Omental fat pad (tissue), 4 donors: ENCODE measurements at places on chromosomes 11 and 22.
A peak's percentile ranks its signal among the peaks of the same experiment; 100 is the strongest.

DNA sequence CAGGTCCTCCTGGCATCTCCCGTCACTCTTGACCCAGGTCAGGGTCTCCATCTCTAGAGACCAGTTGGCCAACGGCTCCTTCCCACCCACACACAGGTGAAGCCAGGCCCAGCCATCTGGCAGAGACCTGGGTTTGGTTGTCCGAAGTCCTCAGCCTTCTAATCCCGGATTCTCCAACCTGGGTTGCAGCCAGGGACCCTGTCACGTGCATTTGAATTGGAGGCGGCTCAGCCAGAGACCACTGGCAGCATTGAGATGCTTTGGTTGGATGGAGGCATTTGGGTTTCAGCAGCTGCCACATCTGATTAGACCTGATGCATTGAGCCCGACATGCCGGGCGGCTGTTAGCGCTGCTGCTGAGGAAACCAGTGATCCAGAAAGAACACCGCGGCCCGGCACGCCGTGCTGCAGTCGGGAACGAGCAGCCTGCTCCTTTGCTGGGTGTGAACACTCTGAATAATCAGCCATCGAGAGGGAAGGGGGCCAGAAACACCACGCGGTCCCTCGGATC, 163.2 kb downstream of the BRD1 start:
- DNase-seq = no peak

- no peak for DNase-seq
Measured at GRCh38 chr22:44587737-44588310, 89.8 kb upstream of the RTL6 start.

DNA sequence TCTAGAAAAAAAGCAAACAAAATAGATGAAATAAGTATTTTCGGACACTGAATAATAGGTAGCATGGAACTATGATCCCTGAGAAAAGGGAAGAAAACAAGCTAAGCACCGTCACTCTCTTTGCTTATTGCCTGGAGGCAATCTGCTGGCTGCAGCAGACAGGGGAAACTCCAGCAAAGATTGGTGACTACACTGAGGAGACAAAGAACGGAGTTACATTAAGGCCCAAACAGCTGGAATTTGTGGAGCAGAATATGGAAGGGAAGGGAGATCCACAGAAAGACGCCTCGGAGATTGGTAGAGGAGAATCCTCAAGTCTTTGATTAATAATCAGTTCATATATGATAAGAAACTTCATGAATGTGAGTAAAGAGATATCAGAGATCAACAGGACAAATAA, 150.2 kb downstream of the TYR start:
- no peak for DNase-seq

DNA sequence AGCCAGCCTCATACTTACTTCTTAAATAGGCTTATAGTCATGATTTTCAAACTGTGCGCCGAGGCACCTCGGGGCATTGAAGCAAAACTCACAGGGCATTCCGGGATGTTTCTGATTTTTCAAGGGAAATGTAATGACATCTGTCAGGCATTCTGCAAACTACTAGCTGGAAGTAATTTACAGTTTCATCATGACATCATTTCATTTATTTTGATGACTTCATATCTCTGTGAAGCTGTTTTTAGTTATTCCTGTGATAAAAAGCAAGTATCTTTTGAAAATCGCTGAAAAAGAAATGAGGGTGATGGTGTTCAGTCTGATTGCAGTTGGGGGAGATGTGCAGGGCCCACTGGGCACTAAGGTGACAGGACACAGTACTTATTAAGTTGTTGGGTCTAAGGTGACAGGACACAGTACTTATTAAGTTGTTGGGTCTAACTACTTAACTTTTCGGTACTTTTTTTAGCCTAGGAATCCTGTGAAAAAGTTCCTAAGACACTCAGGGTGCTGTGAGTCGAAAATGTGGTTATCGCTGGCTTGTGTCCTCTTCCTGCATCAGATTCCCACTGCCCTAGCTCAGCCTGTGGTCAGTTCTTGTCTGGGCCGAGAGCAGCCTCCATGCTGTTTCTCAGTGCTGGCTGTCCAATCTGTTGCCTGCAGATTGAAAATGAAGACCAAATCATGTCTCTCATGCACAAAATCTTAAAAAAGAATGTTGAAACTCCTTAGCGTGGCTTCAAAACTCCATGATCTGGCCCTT, 42.6 kb downstream of the APLP2 start:
- no peak for DNase-seq

- DNase-seq = no peak
Measured at GRCh38 chr11:2853401-2853800, 32.2 kb downstream of the CDKN1C start.

DNA sequence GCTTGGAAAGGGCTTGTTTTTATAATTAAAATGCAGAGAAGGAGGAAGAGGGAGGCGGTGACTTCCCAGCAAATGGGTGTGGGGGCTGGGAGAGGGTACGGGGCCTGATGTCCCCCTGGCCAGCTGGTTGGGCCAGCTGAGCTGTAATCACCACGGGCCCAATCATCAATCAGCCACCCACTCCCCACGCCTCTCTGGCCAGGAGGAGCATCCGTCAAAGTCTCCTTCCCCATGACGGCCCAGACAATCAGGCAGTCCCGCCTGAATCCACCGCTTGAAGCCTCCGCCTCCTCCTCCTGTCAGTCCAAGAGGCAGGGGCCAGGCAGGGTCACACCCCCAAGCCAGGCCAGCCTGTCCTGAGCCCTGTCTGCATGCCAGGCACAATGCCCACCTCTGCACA, 13.3 kb upstream of the CABP7 start:
- DNase-seq = no peak

- no peak for DNase-seq
Measured at GRCh38 chr22:19718456-19719049, 4.2 kb downstream of the SEPTIN5 start.

DNA sequence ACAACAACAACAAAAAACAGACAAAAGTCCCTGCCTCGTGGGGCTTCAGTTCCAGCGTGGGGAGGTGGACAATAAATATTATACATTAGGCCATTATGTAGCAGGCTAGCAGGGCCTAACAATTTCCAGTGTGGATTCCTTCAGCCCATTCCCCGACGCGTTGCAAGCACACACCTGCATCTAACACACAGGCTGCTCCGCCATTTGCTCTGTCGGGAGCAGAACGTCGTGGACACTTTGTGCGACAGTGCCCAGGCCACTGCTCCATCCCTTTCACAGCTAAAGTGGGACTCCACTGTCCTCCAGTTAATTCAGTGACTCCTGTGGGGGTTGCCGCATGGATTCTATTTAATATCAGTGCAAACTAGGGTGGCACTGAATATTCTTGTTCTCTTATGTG, 10.9 kb upstream of the FGF3 start:
- DNase-seq = no peak

DNA sequence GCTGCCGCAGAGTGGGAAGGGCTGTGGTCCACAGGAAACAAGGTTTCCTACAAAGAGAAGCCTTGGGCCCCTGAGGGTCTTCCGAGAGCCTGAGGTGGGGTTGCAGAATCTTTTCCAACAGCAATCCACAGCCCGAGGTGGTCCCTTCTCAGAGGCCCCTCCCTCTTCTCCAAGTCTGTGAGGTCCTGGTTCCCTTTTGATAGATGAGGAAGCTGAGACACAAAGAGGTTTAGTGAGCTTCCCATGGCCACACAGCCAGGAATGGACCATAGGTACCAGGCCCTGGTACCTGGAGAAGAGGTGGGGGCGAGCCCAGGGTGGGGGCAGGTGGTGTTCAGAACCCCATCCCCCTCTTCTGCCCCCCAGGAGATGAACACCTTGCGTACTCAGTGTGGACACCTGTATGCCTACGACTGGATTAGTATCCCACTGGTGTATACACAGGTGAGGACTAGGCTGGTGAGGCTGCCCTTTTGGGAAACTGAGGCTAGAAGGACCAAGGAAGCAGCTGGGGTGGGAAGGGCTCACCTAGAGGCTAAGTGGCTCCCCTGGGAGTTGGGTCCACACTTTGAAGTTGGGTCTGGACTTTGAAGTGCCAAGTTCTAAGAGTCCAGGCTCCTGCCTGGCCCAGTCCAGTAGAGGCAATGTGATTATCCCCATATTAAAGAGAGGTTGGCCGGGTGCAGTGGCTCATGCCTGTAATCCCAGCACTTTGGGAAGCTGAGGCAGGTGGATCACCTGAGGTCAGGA, 7.0 kb downstream of the BEST1 start:
- DNase-seq = no peak

GRCh38 chr11:60915248-60915914, 1.4 kb downstream of the TMEM109 start:
- DNase-seq = no peak

DNA sequence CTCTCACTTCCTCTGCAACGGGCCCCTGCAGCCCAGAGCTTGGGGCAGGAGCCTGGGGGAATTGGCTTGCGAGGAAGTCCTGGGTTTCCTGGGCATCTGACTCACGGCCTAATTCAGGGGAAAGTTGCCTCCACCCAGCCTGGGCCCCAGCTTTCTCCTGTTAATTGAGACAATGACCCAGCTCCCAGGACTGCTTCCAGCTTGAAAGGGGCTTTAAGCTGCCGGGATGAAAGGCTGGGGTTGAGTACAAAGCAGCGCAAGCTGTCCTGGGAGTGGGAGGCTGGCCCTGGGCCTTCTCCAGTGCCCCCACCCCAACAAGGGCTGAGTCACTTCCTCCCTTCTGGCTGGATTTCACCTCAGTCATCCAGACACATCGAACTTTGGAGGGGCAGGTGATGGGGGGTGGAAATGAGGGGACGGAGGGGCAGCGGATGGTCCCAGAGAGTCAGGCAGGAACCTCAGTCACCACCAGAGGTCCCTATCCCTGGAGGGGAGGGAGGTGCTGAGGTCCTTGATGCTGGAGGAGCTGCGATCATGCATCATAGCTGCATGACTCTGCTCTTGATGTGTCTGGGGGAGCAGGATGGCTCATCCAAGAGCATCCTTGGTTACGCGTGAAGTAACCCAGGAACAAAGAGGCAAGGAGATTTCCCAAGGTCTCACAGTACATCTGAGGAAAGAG, 30.1 kb upstream of the OAF start:
- DNase-seq = peak; percentile 26

DNA sequence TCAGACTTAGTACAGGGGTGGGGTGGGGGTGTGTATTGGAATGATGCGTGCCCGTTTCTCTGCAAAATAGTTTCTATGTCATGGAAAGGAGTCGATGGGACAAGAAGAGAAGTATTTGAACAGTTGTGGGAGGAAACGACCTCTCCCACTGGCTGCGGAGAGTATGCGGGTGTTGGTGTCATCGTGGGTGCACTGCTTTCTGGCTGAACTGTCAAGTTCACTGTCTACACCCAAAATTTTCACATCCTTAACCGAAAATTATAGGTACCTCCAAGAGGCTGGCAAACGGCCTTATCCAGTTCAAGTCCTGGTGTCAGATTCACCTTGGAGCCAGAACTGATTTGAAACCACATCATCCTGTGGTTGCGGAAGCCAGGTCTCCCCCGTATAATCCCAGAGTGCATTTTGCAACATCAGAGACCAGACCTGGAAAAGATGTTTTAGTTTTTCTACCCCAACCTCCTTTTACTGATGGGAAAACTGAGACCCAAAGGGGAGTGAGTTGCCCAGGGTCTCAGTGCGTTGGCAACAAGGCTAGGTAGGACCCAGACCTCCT, 497 bp upstream of the SSRP1 start:
- no peak for DNase-seq

- DNase-seq = no peak
Measured at GRCh38 chr11:117792992-117793391, 4.0 kb downstream of the DSCAML1 start.

DNA sequence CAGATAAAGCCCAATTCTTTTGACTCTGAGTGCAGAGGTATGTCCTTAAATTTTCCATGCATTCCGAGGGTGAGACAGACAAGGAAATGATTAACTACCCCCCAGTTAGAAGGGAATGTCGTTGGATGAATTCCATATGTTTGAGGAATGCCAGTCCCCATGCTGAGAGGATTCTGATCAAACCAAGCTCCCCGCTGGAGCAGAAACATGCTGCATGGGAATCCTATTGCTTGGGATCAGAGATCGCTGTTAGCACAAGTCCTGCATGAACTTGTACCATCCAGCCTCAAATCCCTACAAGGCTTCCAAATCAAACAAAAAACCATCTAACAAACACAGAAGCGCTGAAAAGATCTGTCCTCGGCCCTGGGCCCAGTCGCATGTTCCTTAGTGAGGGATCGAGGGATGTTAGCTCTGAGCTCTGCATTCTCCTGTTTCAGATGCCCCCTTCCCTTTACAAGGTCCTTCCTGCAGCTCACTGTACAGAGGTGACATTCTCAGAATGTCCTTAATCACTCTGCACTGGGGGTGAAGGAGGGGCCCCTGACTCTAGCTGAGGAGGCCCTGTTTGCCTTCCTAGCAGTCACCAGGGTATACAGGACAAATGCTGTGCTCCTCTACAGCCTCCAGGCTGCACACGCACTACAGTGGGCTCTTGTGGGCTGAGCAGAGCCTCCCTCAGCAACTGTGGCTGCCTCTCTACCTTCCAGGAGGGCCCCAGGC, 353.4 kb downstream of the TENM4 start:
- no peak for DNase-seq

DNA sequence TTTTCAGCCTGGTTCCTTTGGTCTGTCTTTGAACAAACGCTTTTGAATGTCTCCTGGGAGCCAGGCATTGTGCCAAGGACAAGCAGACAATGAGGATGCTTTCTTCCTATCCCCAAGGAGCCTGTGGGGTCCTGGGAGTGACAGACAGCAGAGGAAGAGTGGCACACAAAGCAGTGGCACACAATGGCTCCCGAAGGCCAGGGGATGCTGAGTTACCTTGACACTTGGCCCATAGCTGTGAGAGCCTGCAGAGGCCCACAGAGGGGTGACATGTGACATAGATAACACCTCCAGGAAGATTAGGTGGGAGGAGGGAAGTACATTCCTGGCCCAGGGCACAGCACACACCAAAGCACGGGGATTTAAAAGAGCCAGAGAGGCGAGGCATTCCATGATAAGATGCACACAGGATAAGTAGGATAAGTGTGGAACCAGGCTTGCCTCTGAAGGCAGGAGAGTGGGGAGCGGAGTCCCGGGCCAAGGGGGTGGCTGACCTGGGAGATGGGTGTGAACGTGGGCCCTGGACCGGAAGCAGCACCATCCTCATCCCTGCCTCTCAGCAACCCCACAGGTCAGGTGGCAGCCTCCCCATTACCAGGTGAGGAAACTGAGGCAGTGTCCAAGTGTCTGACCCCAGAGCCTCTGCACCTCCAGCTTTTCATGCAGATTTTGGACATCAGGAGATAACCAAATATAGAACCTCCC, 6.3 kb downstream of the UPB1 start:
- no peak for DNase-seq

DNA sequence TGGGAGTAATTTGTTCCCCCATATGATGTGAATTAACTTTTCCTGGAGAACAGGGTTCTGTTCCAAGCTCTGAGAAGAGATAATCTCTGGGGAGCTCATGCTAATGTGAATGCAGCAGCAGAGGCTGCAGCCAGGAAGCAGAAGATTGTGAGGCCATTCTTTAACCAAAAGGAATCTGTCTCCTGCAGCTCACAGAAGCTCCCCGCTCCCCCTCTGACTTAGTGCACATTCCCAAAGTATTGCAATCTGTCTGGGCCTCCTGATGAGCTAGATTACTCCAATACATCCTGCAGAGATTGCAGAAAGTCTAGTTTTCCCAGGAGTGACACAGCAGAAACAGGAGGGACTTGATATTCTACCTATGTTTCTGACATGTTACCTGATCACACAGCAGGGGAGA, 420.6 kb upstream of the FAT3 start:
- no peak for DNase-seq
